KG1 (cell line): ENCODE measurements at places on chromosomes 3 and 15.

- no peak for DNase-seq
These were observed 1.8 kb downstream of the ACAP2 start for GRCh38 chr3:195441051-195441450.

- DNase-seq = no peak
These were observed 559.8 kb upstream of the CBLB start for GRCh38 chr3:106428565-106428994.

GRCh38 chr3:133037436-133037835 lies 755 bp upstream of the TMEM108 start:
- no peak for DNase-seq

DNA sequence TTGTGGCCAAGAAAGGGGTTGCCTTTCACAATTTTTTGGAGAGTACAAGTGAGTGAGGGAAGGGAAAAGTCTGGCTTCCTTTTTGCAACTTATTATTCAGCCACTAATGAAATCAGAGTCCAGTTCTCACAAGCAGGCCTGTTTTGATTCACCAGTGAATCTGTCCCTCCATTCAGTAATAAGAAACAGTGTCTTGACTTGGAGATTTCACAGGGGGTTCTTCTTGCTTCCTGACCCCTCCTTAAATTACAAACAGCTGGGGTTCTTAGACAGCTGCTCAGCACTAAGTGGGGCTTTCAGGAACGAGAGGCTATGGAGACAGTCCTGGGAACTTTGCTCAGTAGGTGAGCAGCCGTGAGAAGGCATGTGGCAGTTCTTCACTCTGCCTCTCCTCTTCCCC lies 24.5 kb downstream of the SEMA3G start:
- DNase-seq = no peak

DNA sequence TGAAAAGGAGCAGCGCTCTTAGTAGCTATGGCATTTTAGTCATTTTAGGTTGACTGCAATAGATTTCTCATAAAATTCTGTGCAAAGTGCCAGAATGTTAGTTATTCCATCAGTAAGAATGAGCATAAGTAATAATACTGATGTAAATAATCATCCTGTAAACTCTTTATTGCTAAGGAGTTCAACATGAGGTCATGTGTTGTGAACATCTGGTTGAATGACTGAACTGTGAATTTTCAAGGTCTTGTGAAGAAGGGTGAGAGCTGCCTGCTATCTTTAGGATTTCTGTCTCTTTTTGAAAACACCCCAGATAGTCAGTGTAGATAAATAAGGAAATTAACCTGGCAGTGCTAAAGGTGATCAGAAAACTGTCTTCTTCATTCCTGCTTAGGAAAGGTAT lies 333.4 kb upstream of the TBC1D5 start:
- DNase-seq = no peak

GRCh38 chr3:110568246-110568645 lies 503.4 kb upstream of the NECTIN3 start:
- DNase-seq = no peak

DNA sequence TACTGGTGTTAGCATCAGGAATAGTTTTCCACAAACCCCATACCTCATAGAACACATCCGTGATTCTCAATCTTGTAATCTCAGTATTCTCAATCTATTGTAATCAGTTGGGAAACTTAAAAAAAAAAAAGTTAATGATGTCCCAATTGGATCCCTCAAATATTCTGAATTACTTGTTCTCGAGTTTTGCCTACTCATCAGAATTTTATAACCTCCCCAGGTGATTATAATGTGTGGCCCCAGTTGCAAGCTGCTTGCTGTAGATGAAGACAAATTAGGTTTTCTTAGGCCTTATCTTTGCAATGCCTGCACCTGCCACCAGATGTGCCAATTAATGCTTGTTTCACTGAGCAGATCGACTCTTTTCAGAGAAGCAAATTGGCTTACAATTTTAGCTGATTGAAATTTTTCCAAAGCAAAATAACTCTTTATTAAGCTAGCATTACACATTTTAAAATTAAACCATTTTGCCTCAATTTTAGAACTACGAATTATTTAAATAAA lies 19.0 kb upstream of the DIPK2A start:
- no peak for DNase-seq

- no peak for DNase-seq
These were observed 334.9 kb downstream of the PTPRG start for GRCh38 chr3:61896251-61896650.

DNA sequence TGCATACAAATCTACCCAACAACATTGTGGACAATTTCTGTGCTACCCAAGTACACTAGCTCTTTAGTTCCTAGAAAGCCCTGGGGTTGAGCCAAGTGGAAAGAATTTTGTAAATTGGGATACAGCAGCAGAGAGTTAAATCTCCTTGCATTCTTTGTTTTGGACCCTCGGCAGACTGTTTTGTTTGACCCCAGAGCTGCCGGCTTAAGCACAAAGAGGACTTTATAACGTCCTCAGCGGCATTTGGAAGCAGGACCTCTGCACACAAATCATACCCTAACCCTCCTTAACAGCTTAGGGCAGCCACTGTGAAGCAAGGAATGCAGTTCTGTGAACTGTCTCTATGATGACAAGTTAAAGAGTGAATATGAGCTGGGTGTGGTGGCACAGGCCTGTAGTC lies 415.3 kb downstream of the CNTN4 start:
- DNase-seq = no peak

DNA sequence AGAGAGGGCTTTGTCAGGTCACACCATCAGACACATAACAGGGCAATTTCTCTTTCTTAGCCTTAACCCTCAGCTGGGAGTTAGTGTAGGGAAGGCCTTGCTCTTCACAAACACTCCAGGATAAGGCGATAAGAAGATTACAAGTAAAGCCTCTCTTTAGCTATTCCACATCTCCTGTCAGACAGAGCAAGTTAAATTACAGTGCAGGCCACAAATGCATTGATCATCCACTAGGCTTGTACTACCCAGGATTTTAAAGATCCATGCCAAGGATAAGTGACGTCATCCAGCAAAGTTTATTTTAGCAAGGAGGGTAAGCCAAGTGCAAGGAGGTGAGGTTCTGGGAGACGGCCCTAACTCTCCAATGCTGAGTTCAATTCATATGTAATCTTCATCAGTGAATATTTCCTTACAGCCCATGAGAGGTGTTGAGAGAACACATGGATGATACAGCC lies 890.6 kb upstream of the NR2F2 start:
- no peak for DNase-seq

DNA sequence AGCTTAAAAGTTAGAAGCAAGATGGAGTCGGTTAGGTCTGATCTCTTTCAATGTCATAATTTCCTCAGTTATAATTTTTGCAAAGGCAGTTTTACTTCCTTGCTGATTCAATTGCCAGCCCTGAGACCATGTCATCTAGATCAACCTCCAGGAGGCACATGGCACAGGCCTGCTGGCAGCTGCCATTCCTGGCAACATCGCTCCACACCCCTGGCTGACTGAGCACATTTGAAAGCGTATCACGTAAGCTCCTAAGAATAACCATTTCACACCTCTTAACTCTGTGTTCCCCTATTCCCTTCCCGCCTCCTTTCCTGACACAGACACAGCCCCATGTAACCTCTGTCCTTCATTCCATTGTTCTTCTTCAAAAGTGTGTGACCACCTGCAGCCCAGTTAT lies 313.9 kb upstream of the CTNNB1 start:
- DNase-seq = no peak

DNA sequence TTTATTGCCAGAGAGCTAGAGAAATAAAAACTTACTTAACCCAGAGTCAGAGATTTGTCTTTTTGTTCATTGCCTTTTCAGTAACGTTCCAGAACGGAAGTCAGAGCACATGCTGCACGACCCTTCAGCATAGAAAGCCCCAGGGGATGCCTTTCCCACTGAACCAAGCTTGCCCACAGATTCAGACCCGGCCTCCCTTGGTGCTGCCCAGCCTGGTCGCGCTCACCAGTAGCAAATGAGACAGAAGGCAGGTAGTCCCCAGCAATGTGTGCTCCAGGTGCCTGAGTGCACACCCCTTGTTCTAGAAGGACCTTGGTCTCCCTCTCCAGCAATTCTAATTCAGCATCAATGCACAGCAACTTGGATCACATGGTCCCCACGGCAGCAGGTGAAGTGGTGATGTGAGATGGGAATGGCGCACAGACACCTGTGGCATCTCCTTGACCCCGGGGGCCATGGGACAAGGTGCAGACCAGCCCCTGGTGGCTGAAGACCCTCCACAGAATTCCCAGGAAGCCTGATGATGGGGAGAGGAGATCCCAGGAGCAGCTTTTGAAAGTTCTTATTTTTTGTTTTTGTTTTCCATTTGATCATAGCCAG lies 91.8 kb upstream of the IQSEC1 start:
- DNase-seq = no peak

DNA sequence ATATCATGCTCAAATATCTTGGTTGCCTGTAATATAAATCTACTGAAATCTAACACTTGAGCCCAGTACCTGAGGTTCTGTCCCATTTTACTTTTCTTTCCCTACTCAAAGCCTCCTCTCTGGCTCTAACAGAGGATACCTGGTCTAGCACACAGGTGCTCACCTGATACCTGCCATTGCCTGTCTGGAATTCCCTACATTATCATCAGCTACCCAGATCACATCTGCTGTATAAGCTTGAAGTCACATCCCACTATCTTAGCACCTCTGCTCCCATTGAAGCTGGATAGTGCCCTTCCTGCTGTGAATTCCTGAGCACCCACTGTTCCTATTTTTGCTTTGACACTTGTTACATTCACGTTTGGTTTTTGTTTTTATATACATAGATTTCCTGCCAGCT lies 30.5 kb downstream of the GYG1 start:
- DNase-seq = no peak

- DNase-seq = no peak
These were observed 180.1 kb downstream of the VGLL4 start for GRCh38 chr3:11463591-11463990.

- no peak for DNase-seq
These were observed 19.6 kb downstream of the DYNC1LI1 start for GRCh38 chr3:32551087-32551486.

DNA sequence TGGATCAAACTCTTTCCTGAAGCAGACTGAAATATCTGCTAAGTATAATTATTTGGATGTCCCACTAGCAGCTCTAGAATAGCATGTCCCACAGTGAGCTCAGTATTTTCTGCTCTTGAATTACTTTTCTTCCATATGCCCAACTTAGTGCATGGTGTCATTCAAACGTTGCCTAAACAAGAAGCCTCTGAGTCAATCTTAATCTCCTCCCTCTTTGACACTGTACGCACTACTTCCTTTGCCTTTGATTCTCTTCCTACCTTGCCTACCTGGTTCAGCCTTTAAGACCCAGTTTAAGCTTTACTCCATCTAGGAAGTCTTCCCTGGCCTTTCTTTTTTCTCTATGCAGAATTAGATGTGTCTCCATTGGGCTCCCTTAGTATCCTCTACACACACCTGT lies 54.5 kb downstream of the SEC22A start:
- no peak for DNase-seq

- DNase-seq = no peak
These were observed 49.6 kb downstream of the ECT2 start for GRCh38 chr3:172800156-172800555.

GRCh38 chr3:134859341-134859740 lies 64.3 kb downstream of the EPHB1 start:
- no peak for DNase-seq

GRCh38 chr3:9727743-9728142 lies 3.8 kb upstream of the BRPF1 start:
- no peak for DNase-seq

- no peak for DNase-seq
These were observed 63.8 kb downstream of the GJD2 start for GRCh38 chr15:34691034-34691433.

DNA sequence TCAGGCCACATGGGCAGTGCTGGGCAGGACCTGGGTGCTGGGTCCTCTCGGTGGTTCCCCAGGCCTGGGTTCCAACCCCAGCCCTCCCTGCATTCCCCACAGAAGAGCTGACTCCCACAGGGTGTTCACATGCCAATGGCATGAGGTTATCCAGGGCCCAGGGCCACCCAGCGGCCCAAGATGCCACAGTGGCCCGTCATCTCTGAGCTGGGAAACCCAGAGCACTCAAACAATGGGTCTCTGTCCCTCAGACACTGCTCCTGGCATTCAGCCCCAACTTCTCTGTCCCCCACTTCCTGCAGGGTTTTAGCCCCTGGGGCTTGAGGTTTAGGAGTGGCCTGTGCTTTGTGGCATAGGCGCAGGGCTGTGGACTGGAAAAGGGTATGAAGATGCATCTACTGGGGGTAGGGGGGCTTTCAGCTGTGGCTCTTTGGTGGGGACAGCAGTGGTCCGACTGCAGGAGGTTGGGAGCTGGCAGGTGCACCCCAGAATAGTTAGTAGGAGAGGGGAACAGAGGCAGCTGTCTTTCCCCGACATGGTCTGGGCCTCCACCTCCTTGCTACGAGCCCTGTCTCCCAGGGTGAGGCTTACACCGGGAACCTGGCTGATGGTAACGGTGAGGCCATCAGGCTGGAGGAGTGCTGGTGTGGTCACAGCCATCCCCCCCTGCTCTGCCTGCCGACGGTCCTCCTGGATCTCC lies 1.7 kb downstream of the CCDC9B start:
- no peak for DNase-seq

DNA sequence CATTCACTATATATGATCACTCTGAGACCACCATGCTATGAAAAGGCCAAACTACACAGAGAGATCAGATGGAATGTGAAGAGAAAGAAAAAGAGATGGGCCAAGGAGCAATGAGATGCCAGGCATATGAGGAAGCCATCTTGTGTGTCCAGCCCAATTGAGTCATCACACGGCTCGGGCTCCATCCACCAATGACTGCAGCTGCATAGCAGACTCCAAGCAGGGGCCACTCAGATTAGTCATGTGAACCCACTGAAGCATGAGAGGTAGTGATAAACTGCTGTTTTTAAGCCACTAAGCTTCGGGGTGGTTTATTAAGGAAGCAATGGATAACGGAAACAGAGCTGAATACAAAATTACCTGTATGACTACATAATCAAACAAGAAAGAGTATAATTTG lies 185.9 kb downstream of the SUCLG2 start:
- DNase-seq = no peak

- peak; percentile 8 for DNase-seq
These were observed 49.8 kb downstream of the ST3GAL6 start for GRCh38 chr3:98812851-98813374.

DNA sequence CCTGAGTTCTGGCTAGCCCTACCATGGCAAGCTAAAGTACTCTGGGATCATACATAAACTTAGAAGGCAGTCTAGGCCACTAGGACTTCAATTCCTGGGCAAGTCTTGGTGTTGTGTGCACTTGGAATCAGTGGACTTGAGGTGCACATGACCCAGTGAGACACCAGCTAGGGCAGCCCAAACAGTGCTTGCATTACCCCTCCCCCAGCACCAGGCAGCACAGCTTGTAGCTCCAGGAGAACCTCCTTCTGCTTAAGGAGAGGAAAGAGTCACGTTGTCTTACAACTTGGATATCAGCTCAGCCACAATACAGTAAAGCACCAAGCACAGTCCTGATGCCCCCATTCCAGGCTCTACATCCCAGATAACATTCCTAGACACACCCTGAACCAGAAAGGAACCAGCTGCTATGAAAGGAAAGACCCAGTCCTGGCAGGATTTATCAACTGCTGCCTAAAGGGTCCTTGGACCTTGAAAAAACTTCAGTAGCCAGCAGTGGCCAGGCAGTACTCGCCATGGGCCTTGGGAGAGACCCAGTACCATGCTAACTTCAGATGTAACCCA lies 57.2 kb downstream of the MYO9A start:
- no peak for DNase-seq
